Testis (tissue), 5 donors: ENCODE measurements at places on chromosomes 3 and 15. TPM values are rescaled to one million over a fixed set of nuclear protein-coding genes. Genes with fewer than 3 reads are reported as not detected.

Gene B3GNT5
- 18.3 TPM for polyA plus RNA-seq

DNA sequence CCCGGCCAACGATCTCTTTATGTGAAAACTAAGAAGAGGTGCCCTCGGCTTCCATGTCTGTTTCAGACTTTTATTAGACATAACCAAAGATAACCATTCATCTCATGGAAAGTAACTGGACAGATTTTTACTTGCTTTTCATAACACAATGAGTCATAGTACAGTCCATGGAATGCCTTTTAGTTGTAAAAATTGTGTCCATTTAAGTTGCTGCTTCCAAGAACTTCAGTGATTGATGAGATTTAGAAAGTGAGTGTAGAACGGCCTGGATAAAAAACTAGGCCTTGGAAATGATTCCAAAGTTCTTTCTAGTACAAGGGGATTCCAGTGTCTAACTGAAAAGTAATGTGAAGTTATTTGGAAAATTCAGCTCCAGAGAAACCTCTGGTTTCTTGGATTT, 10.8 kb downstream of the EIF2AK4 start:
- DNase-seq, result no peak

DNA sequence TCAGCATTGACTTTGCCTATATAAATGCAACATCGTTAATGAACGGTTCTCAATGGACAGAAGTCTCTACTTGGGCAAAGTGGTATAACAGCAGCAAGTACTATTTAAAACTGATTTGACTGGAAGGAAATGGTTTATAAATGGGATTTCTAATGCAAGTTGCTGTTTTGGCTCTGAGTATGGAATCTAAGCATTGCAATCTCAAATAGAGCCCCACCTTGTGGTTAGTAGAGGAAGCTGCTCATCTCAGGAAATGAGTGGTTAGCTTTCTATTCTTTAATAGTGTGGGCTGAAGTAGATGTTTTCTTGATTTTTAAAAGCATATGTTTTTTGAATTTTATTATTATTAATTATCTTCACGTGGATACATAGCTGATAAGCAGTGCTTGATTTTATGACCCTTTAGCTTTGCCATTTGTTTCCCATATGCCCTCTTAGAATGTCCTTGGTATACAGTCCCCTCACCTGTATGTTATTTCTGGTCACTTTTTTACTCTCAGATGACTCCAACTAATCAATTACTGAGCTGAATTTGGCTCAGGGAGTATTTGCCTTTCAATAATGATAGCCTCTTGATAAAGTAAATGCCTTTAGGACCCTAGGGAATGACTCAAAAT, 67.1 kb downstream of the OXSM start:
- DNase-seq, result no peak

Gene RNF13
- 41.7 TPM for polyA plus RNA-seq

Gene GOLGA6A
- 24.6 TPM for polyA plus RNA-seq

Gene COL6A6
- polyA plus RNA-seq, result 2.4 TPM

GRCh38 chr3:95654570-95655362, 1159.6 kb upstream of the EPHA6 start:
- DNase-seq, result no peak

DNA sequence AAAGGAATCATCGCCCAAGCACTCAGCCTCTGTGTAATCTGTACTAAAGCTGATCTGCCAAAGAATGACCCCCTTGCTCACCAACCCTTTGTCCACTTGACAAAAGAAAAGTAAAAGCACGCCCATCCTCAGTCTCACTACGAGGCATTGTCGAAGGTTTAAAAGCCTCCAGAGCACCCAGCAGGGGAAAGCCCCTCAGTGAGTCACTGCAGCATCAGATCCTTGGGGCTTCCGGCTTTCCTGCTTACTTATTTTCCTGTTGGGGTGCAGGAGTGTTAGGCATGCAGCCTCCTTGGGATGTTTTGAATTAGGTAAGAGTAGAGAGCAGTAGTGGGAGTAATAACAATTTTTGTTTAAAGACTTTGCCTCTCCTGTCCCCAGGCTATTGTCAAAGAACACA, 216.1 kb downstream of the MTHFS start:
- no peak for DNase-seq
